ENCODE measurements at places on chromosomes 16 and 17.

- DNase-seq, result no peak
These were observed 17.8 kb downstream of the XYLT1 start for GRCh38 chr16:17452922-17453321.

DNA sequence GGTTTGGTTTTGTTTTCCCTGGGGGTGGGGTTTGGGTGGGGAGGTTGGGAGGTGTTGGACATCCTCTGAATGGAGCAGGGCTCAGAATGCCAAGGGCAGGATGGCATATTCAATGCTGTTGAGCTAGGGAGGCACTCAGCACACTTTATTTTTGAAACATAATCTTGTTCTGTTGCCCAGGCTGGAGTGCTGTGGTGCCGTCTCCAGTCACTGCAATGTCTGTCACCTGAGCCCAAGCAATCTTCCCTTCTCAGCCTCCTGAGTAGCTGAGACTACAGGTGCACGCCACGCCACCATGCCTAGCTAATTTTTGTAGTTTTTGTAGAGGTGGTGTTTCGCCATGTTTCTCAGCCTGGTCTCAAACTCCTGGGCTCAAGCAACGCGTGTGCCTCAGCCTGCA, 186.1 kb downstream of the RPTOR start:
- DNase-seq, result no peak

DNA sequence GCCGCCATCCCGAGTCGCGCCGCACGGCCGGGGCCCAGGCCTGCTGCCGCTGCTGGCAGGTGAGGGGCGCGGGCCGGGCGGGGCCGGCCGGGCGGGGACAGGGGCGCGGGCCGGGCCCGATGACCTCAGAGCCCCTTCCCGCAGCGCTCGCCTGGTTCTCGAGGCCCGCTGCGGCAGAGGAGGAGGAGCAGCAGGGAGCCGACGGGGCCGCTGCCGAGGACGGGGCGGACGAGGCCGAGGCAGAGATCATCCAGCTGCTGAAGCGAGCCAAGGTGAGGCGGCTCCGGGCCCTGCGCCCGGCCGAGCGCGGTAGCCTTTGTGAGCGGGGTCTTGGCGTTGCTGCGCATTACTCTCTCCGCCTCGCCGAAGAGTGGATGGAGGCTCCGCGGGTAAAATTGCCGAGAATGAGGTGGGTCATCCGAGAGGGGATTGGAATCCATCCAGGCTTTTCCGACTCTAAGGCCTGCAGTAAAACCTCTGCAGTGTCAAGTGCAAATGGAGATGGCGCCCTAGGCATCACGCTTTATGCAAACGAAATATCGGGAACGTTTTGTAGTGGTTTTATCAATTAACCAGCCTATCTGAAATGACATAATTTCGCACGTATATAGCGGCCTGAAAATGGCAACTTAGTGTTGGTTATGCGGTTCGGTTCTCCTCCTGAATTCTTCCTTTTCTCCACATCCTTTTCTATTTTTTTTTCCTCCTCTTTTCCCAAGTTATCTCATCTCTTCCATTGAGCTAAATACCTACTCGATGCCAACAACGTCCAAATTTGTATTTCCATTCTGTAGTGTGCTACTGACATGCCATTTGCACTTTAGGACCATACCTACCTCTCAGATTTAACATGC, 577 bp downstream of the TTC19 start:
- peak; percentile 72 for DNase-seq

- DNase-seq, result peak; percentile 91
These were observed at the start of gene TMEM107 for GRCh38 chr17:8176197-8176940. TSS of gene TMEM107 (minus strand) at chr17:8176380. CDS start at chr17:8176286, 94 bp downstream.

GRCh38 chr16:14193316-14193871, 122.3 kb downstream of the MRTFB start:
- peak; percentile 93 for DNase-seq

- no peak for DNase-seq
These were observed 13.4 kb downstream of the GINS2 start for GRCh38 chr16:85675251-85675874.

- DNase-seq, result peak; percentile 5
These were observed 190.1 kb upstream of the TBX2 start for GRCh38 chr17:61209525-61209924.

DNA sequence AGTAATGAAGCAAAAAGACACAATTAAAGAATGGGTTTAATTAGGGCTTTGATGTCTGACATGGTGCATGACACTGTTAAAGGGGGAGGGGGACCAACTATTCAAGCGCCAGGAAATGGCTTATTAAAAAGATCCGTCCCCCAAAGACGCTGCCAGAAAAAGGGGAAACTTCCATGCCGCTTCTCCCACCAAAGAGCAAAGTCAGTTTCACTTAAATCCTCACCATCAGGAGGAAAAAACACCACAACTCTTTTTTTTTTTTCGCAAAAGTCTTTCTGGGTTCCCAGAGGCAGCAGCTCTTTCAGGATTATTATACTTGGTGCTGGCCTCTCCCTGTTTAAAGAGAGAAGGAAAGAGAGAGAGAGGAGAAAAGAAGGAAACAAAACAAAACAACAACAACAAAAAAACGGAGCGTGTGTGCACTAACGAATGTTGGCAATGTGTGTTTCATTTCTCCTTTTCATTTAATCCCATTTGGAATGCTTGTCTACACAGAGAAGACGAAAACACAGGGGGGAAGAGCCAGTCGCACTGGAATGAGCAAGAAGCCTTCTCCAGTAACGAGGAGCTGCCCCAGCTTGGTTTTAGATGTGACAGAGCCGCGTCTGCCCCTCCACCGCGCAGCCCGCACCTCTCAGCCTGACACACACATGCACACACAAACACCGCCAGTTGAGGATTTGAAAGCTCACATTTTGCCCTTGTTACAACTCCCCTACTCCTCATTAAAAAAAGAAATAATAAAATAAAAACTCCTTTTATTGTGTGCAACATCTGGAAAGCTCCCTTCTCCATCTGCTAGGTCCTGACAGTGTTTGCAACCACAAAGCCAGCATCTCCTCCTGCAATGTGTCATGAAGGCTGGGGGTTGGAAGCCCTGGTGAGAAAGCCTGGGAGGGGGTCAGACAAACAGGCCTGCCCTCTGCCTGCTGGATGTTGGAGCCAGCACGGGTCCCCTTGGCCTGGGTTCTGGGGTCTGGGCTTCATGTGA, 32.7 kb upstream of the AXIN2 start:
- no peak for DNase-seq

DNA sequence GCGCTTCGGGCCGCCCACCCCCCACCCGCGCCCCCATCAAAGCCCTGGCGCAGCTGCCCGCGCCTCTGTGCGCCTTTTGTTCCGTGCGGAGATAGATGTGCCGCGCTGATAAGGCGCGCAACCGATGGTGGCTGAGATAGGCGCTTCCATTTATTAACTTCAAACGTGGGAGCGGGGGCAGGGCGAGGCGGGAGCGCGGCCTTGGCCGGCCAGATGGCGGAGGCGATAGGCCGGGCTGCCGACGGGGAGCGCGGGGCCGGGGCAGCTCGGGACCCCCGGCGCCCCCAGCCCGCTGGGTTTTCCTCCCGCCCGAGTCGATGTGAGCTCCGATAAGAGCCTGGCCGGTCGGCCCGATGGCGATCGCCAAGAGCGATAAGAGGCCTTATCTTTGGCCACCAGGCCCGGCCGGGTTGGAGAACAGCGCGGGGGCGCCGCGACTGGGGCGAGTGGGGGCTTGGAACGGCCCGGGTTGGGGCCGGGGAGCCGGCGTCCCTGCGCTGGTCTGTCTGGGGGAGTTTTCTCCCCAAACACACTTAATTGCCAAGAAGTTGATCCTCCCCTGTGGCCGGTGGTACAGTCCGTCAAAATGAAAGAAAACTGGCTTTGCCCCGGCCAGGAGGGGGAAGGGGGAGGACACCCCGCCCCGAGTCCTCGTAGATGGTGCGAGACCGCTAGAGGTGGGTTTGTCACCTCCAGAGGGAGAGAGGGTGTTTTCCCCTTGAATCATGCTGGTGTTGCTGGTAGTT, 2.7 kb downstream of the ZFPM1 start:
- DNase-seq, result peak; percentile 80

- DNase-seq, result no peak
These were observed 114.5 kb upstream of the GSE1 start for GRCh38 chr16:85498607-85499006.

DNA sequence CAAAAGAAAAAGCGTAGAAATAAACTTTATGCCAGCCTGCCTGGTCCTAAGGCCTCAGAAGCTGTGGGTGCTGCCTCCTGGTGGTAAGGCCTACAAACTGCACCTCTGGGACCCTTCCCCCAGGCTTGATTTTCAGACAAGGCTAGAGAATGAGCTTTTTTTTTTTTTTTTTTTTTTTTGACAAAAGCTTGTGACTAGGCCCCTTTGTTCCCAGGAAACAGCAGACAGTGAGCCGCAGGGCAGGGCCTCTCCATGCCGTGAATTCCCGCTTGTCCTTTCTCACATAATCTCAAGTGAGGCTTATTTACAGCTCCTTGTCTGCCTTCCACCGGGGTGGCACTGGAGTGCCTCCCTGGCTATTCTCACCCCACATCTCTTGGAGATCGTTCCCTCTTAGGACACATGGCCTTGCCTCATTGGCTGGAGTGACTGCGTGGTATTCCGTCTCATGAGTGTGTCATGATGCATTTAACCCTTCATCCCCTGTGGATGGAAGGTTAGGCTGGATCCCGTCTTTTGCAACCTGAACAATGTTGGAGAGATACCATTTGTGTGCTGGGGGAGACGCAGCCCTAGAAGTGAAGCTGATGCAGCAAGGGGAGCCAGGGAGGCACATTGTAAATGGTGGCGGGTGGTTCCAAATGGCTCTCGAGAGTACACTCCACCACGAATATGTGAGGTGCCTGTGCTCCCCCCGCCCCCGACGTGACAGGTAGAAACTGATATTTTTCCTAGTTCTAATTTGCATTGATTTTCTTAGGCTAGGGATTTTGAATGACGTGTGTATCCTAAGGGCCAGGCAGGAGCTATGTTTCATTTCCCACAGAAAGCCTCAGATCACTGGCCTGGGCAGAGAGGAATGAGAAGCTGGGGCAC, 49.6 kb downstream of the USP22 start:
- DNase-seq, result peak; percentile 84

DNA sequence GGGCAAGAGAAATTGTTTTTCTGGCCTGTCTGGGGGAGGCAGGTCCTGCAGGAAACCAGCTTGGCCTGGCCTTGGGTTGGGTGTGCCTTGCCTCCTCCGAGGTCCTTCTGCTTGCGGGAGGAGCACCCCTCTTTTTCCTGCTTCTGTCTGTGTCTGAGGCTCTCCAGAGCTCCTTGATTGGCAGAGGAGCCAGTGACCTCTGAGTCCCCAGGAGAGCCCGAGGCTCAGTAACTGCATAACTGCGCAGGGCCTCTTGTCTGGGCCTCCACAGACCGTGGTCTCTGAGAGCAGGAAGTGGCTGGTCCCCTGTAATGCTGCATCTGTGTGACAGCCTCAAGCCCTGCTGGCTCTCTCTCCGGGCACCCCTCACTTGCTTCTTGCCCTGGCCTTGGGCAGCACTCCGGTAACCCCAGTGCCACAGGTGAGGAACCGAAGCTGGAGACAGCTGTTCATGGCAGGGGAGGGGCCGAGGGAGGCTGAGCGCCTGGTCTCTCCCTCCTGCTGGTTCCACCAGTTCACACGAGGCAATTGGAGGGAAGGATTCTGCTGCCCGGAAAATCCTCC, 1.6 kb downstream of the CAPN15 start:
- DNase-seq, result no peak

DNA sequence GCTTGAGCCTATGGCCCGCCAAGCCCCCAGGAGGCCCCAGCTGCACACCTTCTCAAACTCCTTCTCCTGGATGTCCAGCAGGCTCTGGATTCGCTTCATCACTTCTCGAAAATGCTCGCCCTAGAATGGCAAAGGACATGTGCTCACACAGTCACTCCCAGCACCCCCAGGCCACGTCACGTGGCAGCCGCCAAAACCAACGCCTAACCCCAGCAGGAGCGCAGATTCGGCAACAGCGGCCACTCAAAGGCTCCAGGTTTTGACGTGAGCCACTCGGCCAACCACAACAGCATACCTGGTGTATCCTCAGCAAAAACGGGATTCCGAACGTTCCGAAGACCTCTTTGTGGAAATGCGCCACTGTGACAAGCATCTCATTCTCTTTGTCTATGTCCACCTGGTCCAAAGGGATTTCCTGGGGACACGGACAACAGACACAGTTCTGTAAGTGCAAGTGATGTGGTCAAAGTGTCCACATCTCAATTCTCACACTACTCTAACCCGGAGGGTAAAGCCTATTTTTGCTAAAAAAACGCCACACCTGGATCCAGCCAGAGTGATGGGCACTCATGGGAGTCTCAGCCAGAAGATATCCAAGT, 12.7 kb downstream of the LITAFD start:
- no peak for DNase-seq

GRCh38 chr17:2058586-2059546, 4.0 kb downstream of the HIC1 start:
- DNase-seq, result no peak

DNA sequence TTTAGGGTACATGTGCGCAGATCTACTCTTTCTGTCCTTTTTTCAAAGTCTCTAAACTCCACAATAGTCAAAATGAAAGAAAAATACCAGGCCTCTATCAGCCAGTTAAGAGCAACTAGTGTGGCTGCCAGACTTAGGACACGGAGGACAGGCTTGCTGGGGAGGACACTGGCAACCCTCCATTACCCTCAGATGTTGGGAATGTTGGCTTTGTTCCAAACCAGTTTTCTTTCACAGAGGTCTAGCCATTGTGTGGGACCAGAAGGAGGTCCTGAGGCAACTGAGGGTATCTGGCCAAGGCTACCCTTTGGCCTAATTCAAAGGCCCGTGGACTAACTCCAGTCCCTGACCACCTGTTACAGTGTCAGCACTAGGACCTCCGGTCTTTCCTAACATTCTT, 51.2 kb upstream of the MED9 start:
- DNase-seq, result no peak

GRCh38 chr16:9817586-9817985, 364.6 kb downstream of the GRIN2A start:
- DNase-seq, result no peak

DNA sequence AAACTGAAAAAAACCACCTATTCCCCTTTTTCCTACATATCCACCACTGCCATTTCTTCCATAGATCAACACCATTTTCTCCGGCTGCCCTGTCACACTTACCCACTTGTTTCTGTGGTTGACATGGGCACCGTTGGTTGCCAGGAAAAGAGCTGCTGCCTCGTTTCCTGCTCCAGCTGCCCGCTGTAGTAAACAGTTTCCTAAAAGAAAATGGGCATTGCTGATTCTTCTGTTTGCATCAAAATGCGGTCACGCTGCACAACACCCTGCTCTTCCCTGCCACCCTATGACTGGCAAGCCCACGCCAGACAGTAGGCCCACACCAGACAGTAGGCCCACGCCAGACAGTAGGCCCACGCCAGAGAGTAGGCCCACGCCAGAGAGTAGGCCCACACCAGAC, 46.3 kb downstream of the CYB5D2 start:
- no peak for DNase-seq

DNA sequence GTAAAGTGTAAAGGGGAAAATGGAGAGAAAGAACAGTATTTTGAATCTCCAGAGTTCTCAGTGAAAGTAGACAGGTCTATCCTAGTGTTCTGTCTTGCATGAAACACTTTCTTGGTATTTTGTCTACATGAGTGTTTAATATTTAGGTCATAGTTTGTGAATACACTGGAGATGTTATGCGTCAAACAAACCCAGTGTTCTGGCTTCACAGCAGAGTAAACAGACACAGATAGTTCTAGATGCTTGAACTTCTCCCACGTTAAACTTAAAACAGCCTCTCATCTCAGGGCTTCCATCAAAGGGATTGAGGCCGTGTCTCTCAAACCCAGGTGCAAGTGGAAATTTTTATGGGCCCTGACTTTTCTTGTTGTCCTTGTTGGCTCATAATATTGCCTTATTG, 48.3 kb downstream of the RBFOX1 start:
- DNase-seq, result no peak

Data from NCI-H146 (cell line).